ENCODE measurements at places on chromosomes 12 and 14.

- DNase-seq, result no peak
These were observed 1047.2 kb downstream of the SLC6A15 start for GRCh38 chr12:83865431-83865830.

- DNase-seq, result no peak
These were observed 385.3 kb upstream of the DDHD1 start for GRCh38 chr14:53538316-53538881.

- DNase-seq, result no peak
These were observed 11.5 kb downstream of the ADAMTS20 start for GRCh38 chr12:43540470-43540869.

GRCh38 chr12:115259968-115260747 is 576.2 kb upstream of the TBX3 start:
- no peak for DNase-seq

DNA sequence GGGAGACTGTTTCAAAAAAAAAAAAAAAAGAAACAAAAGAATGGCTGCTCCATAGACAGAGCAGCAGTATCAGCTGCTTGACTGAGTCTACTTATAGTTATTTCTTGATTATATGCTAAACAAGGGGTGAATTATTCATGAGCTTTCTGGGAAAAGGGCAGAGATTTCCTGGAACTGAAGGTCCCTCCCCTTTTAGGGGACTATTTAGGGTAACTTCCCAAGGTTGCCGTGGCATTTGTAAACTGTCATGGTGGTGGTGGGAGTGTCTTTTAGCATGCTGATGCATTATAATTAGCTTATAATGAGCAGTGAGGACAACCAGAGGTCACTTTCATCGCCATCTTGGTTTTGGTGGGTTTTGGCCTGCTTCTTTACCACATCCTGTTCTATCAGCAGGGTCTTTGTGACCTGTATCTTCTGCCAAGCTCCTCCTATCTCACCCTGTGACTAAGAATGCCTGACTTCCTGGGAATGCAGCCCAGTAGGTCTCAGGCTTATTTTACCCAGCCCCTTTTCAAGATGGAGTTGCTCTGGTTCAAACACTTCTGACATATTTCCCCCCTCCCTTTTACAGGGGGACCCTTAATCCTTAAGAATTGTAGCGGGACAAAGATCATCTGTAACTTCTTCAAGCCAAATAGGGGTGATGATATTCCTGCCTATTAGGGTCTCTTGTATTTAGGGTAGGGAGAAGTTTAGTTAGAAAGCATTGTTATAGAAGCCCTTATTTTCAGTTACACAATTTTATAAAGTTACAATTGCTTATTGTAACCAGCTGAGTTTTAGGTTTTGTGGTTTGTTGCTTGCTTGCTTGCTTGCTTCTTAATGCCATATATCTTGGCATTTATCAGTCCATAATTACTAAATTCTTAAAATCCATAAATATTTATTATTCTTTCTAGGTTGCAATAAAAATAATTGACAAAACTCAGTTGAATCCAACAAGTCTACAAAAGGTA is 42.5 kb downstream of the MARK3 start:
- peak; percentile 43 for DNase-seq

GRCh38 chr14:71449316-71450055 is 482.7 kb upstream of the RGS6 start:
- DNase-seq, result no peak

- DNase-seq, result no peak
These were observed 138.7 kb upstream of the PLEKHA5 start for GRCh38 chr12:18990856-18991255.

DNA sequence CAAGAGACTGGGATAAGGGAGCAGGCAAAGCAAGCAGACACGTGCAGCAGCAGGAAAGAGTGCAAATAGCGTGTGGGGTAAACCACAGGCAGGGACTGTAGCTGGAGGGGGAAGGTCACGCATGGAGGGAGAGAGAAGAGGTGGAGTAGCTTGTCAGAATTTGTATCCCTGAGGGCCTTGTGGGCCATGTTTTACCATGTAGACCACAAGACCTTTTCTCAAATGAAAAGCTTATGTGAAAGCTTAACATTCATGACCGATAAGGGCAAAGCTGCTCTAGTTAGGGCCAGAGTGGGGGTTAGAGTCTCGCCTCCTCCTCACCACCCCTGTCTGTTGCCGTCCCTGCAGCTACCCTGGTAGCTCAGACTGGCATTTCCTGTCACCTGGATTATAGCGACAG is 152.9 kb upstream of the E2F7 start:
- no peak for DNase-seq

DNA sequence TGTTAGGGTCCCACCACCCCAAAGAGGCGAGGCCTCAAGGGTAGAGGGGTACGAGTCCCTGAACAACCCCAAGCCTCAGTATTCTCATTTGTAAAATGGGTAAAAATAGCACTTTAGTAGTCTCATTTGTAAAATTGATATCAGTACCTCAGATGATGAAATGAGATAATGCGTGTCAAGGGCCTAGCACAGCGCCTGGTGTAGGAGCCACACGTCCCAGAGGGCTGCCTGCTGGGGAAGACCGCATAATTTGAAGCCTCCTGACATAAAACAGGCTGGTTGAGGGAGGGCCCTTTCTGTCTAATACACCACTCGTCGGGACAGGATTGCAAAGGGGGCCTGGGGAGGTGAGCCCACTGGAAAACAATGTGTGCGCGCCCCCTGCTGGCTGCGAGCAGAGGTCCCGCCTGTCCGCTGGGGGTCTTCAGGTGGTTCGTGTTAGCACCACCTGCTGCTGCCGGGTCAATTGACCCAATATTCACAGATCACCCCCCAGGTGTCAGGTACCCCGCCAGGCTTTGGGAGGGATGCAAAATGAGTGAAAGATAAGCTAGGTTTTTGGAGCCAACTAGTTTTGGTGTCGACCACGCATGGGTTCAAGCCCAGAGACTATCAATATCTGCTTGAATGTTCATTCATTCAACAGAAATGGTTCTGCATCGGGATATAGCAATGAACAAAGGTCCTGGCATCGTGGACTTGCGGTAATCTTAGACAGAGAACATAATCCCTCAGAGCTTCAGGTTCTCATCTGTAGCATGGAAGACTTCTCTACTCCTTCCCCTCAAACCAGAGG is 24.7 kb upstream of the IRF2BPL start:
- peak; percentile 95 for DNase-seq

- DNase-seq, result peak; percentile 34
These were observed 7.7 kb upstream of the RACGAP1 start for GRCh38 chr12:50032854-50033581.

DNA sequence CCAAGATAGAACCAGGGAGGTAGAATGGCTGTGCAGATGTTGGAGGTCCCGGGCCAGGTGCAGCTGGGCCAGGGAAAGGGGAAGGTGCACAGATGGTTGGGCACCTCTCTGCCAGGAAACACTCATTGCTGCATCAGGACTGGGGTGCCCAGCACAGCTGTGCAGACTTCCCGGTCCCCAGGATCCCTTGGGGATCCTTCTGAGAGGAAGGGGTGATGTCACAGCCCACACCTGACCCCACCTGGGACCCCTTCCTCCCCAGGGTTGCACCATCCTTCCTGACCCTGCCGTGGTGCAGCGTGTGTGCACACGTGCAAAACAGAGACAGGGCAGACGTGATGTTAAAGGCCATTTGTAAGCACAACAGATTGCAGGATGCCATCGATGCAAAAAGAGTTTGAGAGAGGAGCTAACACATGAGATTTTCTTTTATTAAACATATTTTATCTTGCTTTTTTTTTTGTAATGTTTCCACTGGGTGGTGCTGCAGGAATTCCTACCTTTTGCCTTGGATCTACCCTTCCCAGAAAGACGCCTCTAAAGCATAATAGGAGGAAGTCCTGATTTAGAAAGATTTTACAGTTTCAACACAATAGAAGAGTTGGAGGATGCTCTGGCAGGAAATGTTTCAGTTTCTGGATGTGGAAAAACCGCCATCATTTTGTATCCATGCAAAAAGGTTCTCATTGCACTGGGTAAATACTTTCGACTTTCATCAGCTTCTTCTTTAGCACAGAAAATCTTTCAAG is 14.8 kb downstream of the ELK3 start:
- DNase-seq, result no peak

DNA sequence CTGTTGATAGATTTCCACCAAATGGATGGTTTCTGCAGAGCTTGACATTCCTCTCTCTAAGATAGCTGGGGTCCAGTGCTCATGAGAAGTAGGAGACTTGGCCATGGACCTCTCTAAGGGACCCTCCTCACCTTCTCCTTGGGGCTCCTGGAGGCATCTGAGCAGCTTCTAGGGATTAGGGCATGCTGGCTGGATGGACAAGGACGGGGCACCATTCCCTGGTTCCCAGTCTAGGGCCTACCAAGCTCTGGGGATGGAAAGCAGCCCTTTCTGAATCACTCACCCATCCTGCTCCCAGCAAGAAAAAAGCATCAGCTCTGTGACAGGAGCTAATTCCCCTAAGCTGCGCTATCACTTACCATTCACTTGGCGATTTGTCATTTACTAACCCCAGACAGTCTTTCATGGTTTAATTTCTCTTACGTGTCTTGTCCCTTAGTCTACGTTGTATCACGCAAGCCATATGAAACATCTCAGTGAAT is 39.5 kb downstream of the VWF start:
- DNase-seq, result no peak

DNA sequence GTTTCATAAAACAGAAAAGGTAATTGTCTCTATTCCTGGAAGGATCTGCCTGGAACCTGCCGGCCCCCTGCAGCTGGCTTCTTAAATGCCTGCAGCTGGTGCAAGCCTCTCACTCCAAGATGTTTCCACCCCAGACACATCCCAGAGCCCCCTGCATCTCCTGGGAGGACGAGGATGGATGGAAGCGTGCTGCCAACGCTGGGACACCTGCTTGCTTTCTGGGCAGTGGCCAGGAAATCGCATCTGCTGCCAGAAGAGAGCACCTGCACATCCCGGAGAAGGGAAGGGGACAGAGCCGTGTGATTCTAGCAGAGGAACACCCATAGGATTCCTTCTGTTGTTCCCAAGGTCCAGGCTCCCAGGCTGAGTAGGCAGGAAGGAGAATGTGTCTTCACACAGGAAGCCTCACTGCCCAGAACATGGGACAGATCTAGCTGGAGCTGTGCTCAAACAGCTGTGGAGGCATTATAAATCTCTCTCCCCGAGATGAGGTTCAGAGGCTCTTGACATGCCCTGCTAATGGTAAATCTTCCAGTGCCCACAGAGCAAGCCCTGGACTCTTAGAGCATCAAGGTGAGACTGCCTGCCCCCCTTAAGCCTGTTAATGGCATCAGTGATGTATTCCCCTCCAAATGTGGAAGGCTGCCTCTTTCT is 138.8 kb upstream of the MAP1LC3B2 start:
- DNase-seq, result no peak

- no peak for DNase-seq
These were observed 795 bp downstream of the LMBR1L start for GRCh38 chr12:49109641-49110463.

- no peak for DNase-seq
These were observed 435.8 kb downstream of the NRXN3 start for GRCh38 chr14:78605897-78606500.

DNA sequence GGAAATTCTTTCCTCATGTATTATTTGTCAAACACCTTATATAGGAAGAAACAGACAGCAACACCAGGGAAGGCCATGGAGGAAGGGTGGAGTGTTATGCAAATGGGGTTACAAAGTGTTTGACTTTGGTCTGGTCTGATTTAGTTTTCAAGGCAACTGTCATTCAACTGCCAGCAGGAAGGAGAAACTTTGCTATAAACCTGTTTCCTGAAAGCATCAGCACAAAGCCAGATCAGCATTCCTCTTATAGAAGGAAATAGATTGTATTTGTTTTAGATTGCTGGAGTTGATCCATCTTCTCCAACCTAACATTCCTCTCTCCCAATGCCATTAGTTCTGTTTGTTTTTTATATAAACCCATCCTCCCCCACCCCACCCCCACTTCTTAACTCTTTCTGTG is 65.7 kb downstream of the STAB2 start:
- no peak for DNase-seq

DNA sequence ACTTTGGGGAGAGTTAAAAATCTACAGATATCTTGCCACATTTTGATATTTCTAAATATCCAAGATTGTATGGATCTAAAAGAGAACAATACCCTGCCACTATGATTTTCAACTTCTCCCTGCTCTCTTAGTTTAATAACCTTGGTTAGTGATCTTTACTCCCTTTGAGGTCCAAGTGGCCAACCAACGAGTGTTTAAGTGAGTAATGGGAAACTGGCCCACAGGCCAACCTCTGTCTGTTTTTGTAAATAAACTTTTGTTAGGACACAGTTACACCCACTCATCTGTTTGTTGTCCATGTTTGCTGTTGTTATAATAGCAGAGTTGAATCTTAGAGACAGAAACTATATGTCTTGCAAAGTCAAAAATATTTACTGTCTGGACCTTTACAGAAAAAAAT is 30.9 kb upstream of the NKX2-1 start:
- no peak for DNase-seq

- no peak for DNase-seq
These were observed 50.6 kb upstream of the REP15 start for GRCh38 chr12:27645671-27646070.

DNA sequence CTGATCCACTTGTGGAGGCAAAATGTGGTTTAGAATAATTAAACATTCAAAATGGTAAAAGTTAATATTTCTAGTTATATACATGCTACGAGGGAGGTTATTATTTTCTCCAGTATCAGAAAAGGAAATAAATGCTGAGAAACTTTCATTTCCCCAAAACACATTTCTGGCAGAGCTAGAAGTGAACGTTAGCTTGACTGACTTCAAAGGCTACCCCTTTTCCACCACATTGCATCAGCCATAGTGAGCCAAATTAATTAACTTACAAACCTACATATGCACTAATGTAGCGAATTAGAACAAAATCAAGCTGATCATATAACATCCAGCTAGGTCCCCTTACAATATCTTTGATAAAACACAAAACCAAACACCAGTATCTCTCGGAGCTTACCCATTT is 49.3 kb upstream of the RERGL start:
- DNase-seq, result no peak

DNA sequence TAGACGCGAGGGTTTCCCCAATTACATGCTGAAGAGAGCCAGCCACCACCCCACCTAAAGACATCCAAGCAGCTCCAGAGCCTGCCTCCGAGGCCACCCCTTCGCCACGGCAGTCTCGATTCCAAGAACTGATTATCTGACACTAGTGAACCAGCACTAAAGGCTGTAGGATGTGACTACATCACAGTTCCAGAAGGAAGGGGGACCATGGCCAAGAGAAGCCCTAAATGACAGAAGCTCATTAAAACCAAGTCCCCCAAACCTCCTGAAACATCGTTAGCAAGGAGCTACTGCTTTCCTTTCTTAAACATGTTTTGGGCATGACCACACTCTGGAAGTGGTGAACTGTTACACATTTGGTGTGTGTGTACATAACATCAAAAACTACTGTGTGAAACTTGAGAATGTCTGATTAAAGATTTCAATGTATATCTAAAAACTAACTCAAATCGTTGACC is 88.2 kb downstream of the DUSP16 start:
- DNase-seq, result no peak

- DNase-seq, result no peak
These were observed 6.8 kb upstream of the TWF1 start for GRCh38 chr12:43812926-43813325.

DNA sequence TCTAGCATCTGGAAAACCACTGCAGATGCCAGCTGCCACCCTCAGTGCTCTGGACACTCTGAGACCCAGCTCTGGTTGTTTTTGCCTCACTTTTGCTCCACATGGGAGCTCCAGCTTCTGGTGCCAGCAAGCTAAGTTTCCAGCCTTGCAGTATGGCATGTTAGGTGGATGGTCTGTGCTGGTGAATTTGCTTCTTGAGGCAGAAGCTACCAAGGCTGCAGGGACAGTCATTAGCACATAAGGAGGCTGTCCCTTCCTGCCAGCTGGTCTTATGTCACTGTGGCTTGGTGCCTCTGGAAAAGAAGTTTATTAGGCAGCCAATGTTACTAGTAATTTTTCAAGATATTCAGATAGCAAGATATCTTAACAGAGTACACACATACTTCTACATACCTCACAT is 64.2 kb upstream of the CSRP2 start:
- DNase-seq, result no peak

All from ELF-1 (cell line).